Cardiac muscle cell (in vitro differentiated cells and primary cell): ENCODE measurements at places on chromosomes 12 and 14. TPM values are rescaled to one million over a fixed set of nuclear protein-coding genes. Genes with fewer than 3 reads are reported as not detected.

GRCh38 chr14:105220699-105221597 is 27.4 kb upstream of the BTBD6 start:
- DNase-seq: no peak
- no peak overlapping the region for H3K4me3 ChIP-seq
- H3K36me3 ChIP-seq: peaks cover 25% of the 10 kb centered on the region
- H3K27me3 ChIP-seq: no peaks in the 10 kb centered on the region
- no peaks in the 10 kb centered on the region for H3K4me1 ChIP-seq

TSHR gene
- total RNA-seq: 0.32 and 1.2 TPM in 2 replicates

ASCL1 gene
- not detected in 2 replicates for total RNA-seq

- H3K27ac ChIP-seq: no peak overlapping the region
- peaks cover 12% of the 10 kb centered on the region for H3K27me3 ChIP-seq
- H3K36me3 ChIP-seq: no peaks in the 10 kb centered on the region
- peak overlapping the region; percentile 1 for H3K4me3 ChIP-seq
Measured at GRCh38 chr12:30822385-30823155, 67.8 kb upstream of the CAPRIN2 start.

PGF gene
- total RNA-seq: 14.2 and 18.1 TPM in 2 replicates

DNA sequence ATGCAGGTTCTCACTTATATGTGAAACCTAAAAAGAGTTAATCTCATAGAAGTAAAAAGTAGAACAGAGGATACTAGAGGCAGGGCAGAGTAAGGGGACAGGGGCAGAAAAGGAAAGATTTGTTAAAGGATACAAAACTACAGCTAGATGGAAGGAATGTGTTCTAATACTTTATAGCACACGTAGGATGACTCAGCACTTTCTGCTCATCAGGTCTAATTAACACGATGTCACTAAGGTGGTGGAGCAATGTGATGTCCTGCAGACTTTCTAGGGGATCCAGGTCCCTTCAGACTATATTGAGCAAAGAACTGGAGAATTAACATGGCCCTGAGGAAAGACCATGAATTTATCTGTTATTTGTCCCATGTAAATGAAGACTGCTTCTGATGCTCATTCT is 80.8 kb upstream of the CMKLR1 start:
- H3K27ac ChIP-seq: no peak overlapping the region
- no peaks in the 10 kb centered on the region for H3K36me3 ChIP-seq
- no peaks in the 10 kb centered on the region for H3K4me1 ChIP-seq
- no peaks in the 10 kb centered on the region for H3K27me3 ChIP-seq
- H3K4me3 ChIP-seq: no peak overlapping the region
- DNase-seq: peak; percentile 4

DNA sequence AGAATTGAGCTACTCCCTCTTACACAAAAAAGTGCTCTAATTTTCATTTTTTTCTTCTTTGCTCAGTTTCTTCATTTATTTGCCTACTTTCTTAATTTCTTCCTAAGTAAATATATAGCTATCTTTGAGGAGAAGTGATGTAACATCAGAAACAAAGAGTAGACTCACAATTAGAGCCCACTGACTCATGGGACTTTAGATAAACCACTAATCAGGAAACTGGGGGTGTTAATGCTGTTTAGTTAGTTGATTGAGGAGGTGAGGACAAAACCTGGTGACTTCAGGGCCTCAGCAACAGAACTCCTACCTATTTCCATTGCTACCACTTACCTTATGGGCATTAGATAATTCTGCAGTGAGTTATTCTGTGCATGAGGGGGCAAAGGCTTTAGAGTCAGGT is 151.7 kb downstream of the MON2 start:
- no peak overlapping the region for H3K27ac ChIP-seq
- H3K27me3 ChIP-seq: no peaks in the 10 kb centered on the region
- no peaks in the 10 kb centered on the region for H3K36me3 ChIP-seq
- H3K4me1 ChIP-seq: no peaks in the 10 kb centered on the region

DNA sequence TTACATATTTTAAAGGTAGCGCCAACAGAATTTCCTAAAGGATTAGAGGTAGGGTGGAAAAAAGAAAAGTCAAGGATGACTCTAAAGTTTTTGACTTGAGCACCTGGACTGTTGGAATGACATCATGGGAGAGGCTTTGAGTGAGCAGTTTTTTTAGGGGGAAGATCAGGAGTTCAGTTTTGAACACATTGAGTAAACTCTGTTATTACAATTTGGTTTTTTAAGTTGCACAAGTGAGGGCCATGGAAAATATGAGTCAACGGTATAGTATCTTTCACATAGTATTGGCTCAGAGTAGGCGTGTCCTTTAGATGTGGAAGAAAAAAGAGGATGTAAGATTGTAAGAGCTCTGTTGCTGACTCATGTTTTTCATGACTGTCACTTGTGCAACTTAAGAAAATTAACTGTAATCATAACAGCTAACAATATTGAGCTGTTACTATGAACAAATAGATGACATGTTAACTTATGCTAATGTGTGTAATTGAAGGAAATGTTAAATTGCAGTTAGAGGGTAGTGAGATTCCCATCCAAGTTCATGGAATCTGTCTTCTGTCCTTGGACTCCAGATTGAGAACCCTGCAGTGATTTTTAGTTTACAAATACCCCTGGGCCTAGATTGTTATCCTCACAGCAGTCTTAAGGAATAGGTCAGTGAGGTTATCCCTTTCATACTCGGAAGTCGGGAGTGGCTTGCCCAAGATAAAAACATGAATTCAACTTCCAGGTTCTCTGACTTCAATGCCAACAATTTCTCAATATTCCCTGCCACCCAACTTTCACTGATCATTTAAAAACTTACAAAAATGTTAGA is 48.2 kb upstream of the ATP2B1 start:
- peaks cover 4% of the 10 kb centered on the region for H3K27me3 ChIP-seq
- peak; percentile 99 for DNase-seq
- no peak overlapping the region for H3K4me3 ChIP-seq
- H3K27ac ChIP-seq: no peak overlapping the region
- no peaks in the 10 kb centered on the region for H3K36me3 ChIP-seq
- H3K4me1 ChIP-seq: no peaks in the 10 kb centered on the region

VWF gene
- total RNA-seq: 0.03 and 0.14 TPM in 2 replicates

GRCh38 chr14:32597771-32598170 is 268.7 kb downstream of the AKAP6 start:
- DNase-seq: no peak
- no peak overlapping the region for H3K4me3 ChIP-seq
- peaks cover 4% of the 10 kb centered on the region for H3K36me3 ChIP-seq
- H3K4me1 ChIP-seq: no peaks in the 10 kb centered on the region
- H3K27me3 ChIP-seq: no peaks in the 10 kb centered on the region

DNA sequence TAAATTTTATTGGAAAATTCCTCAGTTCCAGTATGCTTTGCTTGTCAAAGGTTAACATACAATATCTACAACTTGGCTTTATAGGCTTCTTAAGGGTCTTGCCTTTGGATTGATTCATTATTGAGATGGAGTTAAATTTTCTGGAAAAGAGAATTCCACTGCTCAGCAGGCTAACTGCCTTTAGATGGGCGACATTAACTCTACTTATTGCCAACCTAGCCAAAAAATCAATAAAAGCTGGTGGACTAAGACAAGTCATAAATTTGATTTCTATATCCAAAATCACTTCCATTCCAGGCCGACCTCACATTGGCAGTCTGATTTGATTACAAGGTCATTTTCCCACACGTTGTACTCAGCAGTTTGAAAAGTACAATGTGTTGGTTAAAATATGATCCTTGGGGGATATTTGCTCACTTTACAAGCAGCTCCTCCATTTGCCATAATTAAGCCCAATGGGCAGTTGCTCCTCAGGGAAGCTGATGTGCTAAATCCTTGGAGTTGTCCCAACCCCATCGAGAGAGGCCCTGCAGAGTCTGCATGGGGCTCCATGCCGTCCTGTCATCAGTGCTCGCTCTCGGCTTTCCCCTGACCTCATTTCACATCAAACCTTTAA is 36.1 kb upstream of the CRY1 start:
- no peak for DNase-seq
- H3K36me3 ChIP-seq: no peaks in the 10 kb centered on the region
- H3K27ac ChIP-seq: no peak overlapping the region
- H3K4me3 ChIP-seq: no peak overlapping the region

DNA sequence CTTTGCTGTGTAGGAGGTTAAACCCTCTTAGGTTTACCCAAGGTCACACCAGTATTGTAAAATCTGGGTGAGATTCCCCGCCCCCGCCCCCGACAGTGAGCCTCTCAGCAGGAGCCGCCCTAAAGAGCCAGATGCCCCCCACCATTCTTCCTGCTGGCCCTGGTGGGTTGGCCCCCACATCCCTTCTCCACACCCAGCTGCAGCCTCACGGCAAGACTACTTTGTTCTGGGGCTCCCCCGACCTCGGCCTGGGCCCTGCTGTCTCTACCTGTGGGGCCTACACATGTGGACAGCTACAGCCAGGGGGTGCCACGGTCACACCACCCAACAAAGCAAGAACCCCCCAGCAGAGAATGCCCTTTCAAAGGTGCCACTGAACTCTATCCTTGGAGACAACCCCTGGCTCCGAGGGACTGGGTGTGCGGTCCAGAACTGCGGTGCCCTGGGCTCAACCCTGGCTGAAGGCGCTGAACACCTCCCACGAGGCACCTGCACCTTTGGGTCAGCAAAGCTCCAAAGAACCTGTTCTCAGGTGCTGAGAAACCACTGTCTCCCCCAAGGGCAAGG is 82.4 kb downstream of the WDR20 start:
- DNase-seq: no peak
- peaks cover 6% of the 10 kb centered on the region for H3K4me1 ChIP-seq
- H3K27me3 ChIP-seq: no peaks in the 10 kb centered on the region
- peaks cover 2% of the 10 kb centered on the region for H3K36me3 ChIP-seq
- no peak overlapping the region for H3K27ac ChIP-seq

DNA sequence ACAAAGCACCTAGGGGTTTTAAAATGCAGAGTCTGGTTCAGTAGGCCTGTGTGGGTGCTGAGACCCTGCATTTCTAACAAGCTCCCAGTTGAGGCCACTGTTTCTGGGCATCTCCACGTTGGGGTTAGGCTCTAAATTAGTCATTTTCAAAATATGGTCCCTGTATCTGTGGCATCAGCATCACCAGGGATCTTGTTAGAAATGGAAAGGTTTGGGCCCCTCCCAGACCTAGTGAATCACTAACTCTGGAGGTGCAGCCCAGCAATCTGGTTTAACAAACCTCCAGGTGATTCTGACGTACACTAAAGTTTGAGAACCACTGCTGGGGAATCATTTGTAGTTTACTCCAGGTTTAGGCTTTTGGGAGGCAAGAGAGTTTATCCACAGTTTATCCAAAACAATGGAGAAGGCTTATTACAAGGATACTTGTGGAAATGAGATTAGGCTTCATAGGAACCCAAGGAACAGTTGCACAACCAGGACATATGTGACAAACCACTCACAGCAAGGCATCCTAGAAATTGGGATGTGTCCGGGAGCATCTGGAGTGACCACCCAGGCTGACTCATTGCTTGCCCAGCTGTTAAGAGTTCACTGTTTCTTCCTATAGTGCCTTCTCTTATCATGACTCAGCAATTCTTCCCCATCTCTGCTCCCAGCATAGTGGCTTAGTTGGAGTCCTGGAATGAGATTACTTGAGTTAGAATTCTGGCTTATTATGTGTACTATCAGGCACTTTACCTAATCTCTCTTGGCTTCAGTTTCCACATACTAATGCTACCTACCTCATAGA is 71.6 kb upstream of the STXBP6 start:
- no peaks in the 10 kb centered on the region for H3K36me3 ChIP-seq
- H3K27ac ChIP-seq: no peak overlapping the region
- H3K4me3 ChIP-seq: no peak overlapping the region

GRCh38 chr12:116990971-116991966 is 80.5 kb downstream of the FBXW8 start:
- no peak overlapping the region for H3K27ac ChIP-seq
- no peaks in the 10 kb centered on the region for H3K27me3 ChIP-seq
- no peak overlapping the region for H3K4me3 ChIP-seq
- DNase-seq: no peak
- peaks cover 12% of the 10 kb centered on the region for H3K36me3 ChIP-seq
- peaks cover 14% of the 10 kb centered on the region for H3K4me1 ChIP-seq

DNA sequence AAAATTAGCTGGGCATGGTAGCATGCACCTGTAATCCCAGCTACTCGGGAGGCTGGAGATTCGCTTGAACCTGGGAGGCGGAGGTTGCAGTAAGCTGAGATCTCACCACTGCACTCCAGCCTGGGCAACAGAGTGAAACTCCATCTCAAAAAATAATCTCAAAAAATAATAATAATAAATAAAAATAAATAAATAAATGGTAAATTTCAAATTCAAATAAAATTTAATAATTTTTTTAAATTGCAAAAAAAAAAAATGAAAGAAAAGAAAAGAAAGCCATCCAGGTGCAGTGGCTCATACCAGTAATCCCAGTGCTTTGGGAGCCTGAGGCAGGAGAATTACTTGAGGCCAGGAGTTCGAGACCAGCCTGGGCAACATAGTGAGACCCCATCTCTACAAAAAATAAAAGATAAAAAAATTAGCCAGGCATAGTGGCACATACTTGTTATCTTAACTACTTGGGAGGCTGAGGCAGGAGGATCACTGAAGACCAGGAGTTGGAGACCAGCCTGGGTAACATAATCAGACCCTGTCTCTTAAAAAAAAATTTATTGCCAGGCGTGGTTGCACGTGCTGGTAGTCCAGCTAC is 36.4 kb downstream of the ALDH2 start:
- H3K27me3 ChIP-seq: no peaks in the 10 kb centered on the region
- no peak overlapping the region for H3K27ac ChIP-seq
- no peak for DNase-seq
- H3K4me1 ChIP-seq: no peaks in the 10 kb centered on the region
- H3K4me3 ChIP-seq: no peak overlapping the region

FSCB gene
- 0.04 TPM in 1 of 2 replicates, not detected in the other for total RNA-seq

TMEM121 gene
- total RNA-seq: 6.8 and 8.8 TPM in 2 replicates

- H3K27me3 ChIP-seq: no peaks in the 10 kb centered on the region
- no peak overlapping the region for H3K4me3 ChIP-seq
- H3K27ac ChIP-seq: no peak overlapping the region
- H3K36me3 ChIP-seq: no peaks in the 10 kb centered on the region
- DNase-seq: no peak
Measured at GRCh38 chr14:85016496-85016895, 513.4 kb upstream of the FLRT2 start.

DNA sequence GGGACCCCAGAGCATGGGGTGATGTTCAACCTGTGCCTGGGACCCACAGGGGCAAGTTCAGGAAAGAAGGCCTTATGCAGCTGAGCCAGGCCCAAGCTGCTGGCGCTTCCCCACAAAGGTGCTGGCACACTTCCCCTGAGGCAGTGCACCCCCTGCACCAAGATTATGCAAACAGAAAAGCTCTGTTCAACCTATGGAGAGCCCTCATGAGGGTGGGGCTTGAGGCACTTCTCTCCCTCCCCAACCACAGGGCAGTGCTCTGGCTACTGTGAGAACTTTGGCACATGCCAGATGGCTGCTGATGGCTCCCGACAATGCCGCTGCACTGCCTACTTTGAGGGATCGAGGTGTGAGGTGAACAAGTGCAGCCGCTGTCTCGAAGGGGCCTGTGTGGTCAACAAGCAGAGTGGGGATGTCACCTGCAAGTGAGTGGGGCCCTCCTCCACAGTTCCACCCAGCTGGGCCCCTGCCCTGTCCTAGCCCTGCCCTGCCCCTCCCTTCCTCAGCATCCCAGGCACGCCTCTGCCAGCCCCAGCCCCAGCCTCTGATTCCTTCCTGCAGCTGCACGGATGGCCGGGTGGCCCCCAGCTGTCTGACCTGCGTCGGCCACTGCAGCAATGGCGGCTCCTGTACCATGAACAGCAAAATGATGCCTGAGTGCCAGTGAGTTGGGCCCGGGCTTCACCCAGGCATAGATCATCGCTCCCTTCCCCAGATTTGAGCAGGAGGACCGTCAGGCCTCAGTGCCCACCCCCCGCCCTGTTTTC is 5.5 kb upstream of the NXPH4 start:
- no peaks in the 10 kb centered on the region for H3K4me1 ChIP-seq
- peaks cover 25% of the 10 kb centered on the region for H3K27me3 ChIP-seq
- H3K27ac ChIP-seq: no peak overlapping the region
- H3K36me3 ChIP-seq: peaks cover 12% of the 10 kb centered on the region
